ENCODE measurements at places on chromosomes 2 and 18.
A peak's percentile ranks its signal among the peaks of the same experiment; 100 is the strongest.

DNA sequence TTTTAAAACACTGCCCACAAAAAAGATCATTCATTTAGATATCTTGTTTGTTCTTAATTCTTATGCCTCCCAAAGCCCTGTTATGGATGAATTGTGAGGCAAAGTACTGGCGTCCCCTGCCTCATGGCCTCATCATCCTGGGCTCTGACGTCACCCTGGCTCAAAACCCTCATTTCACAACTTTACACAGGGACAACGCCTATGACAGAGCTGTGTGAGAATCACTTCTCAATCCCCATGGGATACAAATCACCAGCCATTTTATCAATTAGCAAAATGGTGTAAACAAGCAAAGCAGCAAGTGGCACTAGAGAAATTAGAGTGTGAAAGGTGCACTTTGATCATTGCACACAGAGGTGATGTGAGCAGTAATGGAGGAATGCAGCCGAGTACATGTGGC lies 16.6 kb downstream of the FHOD3 start:
- no peak for DNase-seq

- DNase-seq = no peak
These were observed 16.0 kb upstream of the E2F6 start for GRCh38 chr2:11481789-11482472.

- no peak for DNase-seq
These were observed 45.7 kb downstream of the NDUFA10 start for GRCh38 chr2:239979243-239980023.

DNA sequence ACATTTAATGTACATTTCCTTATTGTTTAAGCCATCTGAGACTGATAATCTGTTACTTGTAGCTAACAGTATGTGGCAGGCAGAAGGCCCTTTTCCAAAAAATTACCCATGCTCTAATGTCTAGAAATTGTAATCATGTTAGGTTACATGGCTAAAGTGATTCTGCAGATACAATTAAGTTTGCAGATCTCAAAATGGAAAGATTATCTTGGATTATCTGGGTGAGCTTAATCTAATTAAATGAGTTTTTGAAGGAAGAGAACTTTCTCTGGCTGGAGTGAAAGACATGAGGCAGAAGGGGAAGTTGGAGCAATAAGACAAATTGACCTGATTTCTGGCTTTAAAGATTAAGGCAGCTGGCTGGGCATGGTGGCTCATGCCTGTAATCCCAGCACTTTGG lies 76.3 kb downstream of the MBD2 start:
- no peak for DNase-seq

DNA sequence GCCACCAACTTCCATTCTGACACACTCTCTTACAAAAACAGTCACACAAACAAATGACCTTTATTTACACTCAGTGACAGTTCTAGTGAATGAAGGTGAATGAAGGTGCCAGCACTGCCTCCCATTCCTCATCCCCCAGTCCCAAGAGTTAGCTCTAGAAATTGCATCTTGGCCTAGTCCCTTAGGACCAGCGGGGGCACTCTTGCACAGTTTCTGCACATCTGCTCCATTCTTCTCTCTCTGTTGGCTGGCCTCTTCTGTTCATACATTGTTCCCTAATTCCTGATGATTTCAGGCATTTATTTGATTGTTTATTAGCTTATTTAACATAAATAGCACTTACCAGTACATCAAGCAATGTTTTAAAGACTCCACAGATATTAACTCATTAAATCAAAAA lies 30.9 kb downstream of the GAREM1 start:
- DNase-seq = no peak

- no peak for DNase-seq
These were observed 665 bp upstream of the HRH4 start for GRCh38 chr18:24459772-24460171.

DNA sequence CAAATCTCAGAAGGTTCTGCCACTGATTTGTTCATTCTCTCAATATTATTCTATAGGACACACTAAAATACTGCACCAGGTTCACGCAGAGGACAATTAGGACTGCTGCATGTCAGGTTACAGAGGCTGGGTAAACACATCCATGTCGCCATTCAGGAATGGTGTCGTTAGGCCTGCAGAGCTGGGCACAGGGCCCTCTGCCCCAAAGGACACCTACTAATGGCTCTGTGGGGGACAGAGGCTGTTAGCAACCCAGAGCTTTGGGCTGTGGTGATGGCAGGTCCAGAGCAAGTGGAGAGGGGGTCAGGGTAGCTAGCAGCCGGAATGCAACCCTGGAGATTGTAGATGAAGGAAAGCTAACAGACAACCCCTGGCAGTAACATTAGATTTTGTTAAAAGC lies 115.9 kb downstream of the TTC32 start:
- DNase-seq = no peak

DNA sequence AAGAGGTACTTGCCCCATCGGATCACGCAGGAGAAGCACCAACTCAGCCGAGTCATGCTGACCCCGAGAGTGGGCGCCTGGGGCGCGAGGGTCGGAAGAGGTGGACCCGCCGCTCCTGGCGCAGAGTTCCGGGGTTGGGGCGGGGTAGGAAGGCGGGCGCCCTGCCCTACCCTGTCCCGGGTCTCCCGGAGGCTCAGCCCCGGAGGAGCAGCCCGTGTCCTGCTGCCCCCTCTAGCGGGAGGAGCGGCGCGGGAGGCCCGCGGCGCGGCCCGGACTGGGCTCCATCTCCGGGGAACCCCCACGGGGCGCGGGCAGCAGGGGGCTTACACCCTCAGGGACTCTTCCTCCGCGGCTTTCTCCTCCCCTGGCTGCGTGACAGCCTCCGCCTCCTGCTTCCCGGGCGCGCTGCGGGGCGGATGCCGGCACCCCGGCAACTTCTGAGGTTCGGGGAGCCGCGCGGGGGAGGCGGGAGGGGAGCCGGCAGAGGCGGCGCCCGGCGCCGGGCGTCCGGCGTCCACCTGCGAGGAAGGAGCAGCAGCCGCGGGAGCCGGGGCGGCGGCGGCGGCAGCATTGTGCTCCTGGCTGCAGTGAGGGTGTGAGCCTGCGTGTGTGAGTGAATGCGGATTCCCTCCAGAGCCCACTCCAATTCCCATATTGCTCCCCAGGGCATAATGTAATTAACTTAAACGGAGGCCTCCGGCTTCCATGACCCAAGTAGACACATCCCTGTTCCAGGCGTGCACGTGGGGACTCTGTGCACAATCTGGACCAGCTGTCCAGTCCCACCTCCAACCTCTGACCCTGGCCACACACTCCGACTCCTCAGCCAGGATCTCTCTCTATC lies 7.6 kb upstream of the TNS1 start:
- peak; percentile 28 for DNase-seq

- no peak for DNase-seq
These were observed 112.7 kb downstream of the BCL11A start for GRCh38 chr2:60440767-60441163.

GRCh38 chr2:174613531-174613930 lies 15.9 kb upstream of the WIPF1 start:
- DNase-seq = no peak

DNA sequence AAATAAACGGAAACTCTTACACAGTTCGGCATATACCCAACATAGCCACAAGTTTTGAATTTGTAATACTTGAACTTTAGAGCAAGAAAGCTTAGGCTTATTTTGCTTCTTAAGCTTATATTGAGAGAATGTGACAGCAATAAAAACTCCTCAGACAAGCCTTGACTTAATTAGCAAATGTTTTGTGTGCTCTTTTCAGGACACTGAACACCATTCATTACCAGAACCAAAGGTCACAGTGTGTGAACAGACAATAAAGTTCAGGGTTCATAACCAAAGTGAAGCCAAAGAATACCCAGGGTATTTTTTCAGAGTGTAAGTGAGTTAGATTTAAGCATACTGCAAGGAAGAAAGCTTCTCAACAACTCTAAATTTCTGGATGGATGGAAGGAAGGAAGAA lies 605.8 kb downstream of the METTL4 start:
- no peak for DNase-seq

DNA sequence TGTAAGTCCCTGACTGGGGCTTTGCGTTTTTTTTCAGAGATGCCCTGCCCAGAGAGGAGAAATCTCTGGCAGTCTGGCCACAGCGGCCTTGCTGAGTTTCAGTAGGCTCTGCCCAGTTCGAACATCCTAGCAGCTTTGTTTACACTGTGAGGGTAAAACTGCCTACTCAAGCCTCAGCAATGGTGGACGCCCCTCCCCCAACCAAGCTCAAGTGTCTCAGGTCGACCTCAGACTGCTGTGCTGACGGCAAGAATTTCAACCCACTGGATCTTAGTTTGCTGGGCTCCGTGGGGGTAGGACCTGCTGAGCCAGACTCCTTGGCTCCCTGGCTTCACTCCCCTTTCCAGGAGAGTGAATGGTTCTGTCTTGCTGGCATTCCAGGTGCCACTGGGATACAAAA lies 31.7 kb downstream of the L3MBTL4 start:
- peak; percentile 86 for DNase-seq

DNA sequence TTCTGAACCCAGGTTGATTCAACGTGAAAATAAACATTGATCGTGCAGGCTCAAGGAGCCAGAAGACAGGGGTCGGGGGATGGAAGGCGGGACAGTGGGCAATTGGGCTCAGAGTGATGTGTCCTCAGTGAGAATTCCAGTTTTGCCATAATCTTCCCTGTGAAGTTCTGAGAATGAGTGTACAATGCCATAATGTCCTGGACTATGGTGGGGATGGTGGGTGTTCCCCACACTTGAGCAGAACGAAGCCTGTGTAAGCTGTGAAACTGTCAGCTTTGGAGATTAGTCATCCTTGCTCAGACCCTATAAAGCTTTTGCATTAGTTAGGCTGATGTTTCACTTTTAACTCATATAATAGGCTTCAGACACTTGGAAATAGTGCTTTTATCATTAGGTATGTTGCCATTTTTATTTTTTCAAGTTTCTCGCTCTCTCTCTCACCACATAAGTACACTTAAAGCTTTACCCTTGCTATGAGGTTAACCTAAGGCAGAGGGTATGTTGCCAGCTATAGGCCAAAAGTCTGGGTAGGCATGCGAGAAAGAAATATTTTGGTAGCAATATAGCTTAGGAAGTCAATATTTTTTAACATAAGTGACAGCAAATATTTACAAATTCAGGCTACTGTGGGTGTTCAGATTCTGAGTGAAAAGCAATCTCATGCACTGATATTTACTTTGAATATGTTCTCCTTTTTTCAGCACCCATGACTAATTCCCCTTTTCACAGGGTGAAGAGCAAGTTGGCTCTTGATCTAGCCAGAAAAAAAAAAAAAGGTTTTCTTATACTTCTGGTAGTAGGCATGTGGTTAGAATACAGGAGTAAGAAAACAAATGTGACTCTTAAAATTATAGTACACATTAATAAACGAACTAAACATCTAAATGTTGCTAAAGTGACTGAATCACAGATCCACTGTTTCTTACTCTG lies 47.2 kb downstream of the CDC42EP3 start:
- peak; percentile 88 for DNase-seq

DNA sequence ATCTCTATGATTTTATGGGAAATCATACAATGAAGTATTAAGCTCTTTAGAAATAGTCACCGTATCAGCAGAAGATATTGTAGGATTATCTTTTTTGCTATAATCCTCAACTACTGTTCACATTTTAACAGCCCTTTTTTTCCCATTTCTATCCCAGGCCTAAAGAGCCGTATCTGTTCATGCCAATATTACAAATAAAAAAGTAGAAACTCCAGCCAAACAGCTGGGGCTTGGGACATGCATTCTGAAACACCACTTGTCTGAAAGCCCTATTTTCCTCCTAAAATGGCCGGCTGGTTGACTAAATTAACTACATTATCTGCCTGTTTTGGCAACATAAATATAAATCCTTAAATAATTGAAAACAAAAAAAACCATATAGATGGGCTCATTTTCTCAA lies 477.8 kb downstream of the CDH2 start:
- DNase-seq = no peak

DNA sequence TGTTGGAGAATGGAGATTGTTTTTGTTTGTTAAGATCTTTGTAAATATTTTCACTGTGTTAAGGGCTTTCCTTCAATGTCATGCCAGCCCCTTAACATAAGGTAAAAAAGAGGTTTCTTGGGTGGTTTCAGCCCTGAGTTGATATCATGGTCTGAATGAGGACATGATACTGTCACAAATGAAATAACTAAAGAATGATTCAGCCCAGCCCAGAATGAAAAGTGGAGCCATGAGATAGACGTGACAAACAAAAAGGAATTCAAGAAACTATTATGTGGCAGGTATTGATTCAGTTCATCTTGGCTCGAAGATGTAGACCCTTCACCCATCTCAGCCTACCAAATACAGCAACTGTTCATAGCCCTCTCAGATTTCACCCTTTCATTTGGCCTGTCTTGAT lies 88.6 kb upstream of the TTN start:
- DNase-seq = no peak

DNA sequence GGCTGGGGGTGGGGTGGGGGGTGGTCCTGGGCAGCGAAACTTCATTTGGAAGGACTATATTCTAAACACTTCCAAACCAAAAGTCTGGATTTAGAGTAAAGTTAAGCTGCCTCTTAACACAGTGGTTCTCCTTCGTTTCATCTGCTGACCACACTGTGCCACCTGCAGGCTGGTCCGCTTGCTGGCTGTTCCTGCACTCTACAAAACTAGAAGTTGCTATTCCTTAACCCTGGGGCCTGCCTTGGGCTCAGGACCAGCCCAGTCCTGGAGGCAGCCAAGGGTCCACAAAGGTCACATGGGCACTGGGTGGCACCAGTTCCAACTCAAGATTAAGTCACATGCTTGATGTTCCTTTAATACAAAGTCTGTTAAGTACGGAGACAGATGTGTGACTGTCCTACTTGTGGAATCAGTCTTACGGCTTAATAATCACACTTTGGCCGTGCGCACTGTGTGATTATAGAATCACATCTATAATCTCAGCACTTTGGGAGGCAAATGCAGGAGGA lies 195.4 kb downstream of the FAM210A start:
- no peak for DNase-seq

- no peak for DNase-seq
These were observed 477.1 kb upstream of the TCF4 start for GRCh38 chr18:56065086-56065485.

- no peak for DNase-seq
These were observed 10.4 kb upstream of the MSGN1 start for GRCh38 chr2:17805717-17806363.
